ENCODE measurements at places on chromosomes 1 and 21.

DNA sequence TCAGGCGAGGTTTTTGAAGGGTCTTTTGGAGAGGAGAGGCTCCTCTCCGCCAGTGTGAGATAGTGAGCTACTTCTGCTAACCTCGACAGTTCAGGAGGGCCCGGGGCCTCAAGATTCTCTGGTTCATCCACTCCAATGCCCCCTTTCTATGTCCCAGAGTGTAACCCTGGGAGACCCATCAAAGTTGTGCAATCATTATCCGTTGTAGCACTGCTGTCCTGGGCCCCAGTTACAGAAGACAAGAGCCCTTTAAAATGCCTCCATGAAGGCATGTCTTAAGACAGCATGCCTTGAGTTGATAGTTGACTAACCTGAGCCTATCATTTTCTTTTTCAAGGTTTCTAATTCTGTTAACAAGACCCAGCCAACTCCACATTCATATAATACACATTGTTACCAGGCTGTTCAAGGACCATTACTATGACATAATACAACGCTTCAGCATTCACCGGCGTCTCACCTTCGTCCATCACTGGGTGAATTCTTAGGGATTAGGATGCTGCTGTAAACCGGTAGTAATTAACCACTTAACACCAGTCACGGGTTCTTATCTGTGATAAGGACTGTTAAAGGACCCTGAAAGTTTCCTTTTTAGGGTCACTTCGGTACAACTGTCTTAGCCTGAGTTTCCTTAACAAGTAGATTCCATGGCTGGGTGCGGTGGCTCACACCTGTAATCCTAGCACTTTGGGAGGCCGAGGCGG is 37.4 kb upstream of the CDC42BPA start:
- no peak for DNase-seq

GRCh38 chr1:50329332-50329932 is 93.8 kb downstream of the DMRTA2 start:
- DNase-seq = no peak

DNA sequence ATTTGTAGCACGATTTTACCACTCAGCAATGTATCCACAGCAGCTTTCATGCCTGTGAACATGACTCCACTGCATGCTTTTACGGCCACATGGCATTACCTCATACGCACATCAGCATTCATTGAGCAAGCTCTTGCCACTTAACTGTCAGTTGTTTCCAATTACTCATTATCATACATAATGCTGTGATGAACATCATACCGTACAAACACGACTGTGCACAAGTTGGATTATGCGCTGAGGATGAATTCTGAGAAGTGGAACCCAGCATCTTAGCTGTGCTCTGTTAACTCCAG is 9.6 kb downstream of the UMODL1 start:
- no peak for DNase-seq

DNA sequence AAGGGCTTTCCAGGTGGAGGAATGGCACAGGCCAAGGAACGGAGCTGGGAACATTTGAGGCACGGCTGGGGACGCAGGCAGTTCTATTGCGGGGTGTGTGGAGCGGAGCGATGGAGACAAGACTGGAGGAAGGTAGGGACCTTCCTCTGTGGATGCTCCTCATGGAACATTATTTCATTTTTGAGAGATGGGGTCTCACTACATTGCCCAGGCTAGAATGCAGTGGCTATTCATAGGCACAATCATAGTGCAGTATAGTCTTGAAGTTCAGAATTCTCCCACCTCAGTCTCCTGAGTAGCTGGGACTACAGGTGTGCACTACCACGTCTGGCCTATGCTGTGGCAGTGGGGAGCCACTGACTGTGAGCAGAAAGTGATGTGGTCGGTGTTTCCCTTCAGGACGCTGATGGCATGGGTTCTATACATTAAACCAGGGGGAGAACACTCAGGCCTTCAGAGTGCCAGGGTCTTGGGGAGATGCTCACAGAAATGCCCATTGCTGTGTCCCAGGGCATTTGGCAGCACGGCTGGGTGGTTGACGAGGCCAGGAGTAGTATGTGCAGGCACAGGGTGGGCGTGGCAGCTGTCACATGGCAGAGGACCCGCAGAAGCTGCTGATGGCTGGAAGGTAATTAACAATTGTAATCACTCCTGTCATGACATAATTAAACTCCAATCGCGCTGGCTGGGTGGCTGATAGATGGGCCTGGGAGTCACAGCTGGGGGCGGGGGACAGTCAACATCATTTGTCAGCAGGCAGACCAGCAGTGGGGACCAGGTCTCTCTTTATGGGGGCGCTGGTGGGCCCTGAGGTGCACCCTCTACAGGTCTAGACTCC is 40.8 kb upstream of the ACOT11 start:
- DNase-seq = no peak

GRCh38 chr1:212650228-212650627 is 41.7 kb downstream of the ATF3 start:
- DNase-seq = no peak

DNA sequence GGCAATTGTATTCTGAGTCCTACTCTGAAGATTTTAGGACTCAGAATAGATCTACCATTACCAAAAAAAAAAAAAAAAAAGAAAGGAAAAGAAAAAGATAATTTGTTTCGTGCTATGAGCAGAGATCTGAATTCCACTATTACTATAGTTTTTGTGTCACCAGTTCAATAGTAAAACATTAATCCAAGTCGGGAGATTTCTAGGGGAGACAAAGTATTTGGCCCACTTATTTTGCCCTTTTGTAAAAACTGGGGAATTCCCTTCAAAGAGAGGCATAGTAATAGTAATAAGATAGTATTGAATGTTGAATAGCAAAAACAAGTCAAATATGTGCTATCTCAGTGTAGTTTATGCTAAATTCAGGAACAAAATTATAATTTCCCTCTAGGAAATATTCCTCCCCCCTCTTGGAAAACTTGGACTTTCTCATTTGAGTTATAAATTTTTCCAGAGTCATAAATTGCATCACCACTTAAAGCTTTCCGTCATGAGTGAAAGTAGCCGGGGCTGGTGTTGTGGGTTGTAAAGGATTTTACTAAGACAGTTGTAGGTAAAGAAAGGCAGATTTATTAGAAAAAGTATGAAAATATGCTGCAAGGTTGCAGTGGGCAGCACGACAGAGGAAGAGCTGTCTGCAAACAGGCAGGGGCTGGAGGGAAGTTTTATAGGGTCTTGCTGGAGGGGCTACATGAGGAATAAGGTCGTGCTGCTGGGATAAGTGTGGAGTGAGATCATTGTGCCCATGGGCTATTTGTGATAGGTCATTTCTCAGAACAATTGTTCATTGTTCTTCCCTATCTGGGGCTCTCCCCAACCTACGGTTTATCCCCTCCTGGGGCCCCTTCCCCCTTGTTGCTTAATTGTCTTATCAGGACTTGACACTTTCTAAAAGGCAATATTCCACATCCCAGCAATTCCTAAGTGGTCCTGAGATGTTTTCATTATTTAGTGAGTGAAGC is 1009.9 kb downstream of the PLA2G4A start:
- no peak for DNase-seq

- no peak for DNase-seq
Measured at GRCh38 chr1:158255656-158256055, 1.4 kb downstream of the CD1A start.

GRCh38 chr1:19392221-19392620 is 80.1 kb downstream of the SLC66A1 start:
- DNase-seq = no peak

DNA sequence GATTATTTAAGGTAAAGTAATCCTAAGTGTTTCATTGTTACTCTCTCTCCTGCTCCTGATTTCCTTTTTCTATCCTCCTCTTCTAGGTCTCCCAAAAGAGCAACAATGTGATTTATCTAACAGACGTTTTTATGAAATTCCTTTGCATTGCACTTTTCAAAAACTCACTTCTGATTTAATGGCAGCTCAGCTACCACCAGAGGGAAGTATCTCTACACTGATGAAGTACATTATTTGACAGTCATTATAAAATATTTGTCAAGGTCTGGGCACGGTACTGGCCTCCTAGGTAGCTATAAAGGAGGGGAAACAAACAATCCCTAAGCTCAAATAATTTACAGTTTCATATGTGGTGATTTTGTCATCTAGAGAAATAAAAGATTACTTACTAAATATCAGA is 15.6 kb downstream of the TMPRSS15 start:
- no peak for DNase-seq

GRCh38 chr1:39183503-39184353 is 20.8 kb upstream of the MACF1 start:
- peak; percentile 82 for DNase-seq

DNA sequence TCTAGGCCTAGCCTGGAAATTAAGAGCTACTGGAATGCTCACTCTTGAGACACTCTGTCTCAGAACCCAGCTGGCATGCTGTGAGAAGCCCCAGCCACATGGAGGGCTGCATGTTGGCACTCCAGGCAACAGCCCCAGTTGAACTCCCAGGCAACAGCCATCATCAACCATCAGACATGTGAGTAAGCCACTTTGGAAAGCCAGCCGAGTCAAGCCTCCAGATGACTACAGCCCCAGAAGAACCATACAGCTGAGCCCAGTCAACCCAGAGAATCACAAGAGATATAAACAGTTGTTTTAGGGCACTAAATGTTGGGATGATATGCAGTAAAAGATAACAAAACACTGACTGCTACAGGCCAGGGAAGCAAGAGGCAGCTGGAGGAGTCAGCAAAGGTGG is 17.7 kb upstream of the MAN1C1 start:
- DNase-seq = no peak

- peak; percentile 87 for DNase-seq
Measured at GRCh38 chr1:10210841-10211804, 753 bp downstream of the KIF1B start.

GRCh38 chr21:44923480-44924084 is 2.9 kb upstream of the ITGB2 start:
- no peak for DNase-seq

DNA sequence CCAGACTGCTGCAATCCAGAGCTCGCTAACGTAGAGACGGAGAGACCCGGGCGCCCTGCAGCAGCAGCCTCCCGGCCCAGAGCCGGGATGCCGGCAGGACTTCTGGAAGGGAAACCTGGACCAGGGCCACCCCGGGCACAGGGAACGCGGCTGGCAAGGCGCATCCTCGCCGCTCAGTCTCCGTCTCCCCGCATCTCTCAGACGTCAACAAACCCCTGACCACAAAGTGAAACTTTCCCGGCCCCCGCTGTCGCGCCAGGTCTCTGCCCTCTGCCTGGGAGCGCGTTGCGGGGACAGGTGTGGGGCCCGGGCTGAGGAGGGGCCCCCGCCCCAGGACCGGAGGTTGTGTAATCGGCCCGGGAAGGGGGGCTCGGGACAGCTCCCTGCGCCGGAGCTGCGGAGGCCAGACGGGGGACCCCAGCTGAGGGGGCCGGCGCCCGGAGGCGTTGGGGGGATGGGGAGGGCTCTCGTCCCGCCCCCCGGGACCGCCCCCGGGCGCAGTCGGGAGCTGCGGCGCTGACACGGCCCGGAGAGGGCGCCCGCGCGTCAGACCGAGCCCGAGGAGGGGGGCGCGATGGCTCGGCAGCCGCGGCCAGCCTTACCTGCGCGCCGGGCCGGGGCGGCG is 116.6 kb upstream of the HIVEP3 start:
- no peak for DNase-seq

GRCh38 chr1:32764826-32765569 is 52.2 kb downstream of the YARS1 start:
- DNase-seq = no peak

DNA sequence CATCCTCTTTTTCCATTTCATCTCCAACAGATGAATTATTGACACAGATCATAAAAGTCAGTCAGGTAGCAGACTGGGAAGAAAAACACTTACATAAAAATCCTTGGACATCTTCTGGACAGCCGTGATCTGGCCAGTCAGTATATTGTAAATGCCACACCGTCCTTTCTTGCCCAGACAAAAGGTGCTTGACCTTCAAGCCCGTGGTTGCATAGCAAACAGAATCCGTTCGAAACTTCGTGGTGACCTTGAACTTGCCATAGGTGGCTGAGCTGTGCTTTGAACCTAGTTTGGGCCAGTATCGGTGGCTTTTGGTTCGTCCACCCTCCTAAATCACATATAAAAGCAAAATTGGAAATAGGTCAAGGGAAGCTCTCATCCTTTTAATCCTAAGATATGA is 88.4 kb downstream of the SMYD2 start:
- DNase-seq = no peak

DNA sequence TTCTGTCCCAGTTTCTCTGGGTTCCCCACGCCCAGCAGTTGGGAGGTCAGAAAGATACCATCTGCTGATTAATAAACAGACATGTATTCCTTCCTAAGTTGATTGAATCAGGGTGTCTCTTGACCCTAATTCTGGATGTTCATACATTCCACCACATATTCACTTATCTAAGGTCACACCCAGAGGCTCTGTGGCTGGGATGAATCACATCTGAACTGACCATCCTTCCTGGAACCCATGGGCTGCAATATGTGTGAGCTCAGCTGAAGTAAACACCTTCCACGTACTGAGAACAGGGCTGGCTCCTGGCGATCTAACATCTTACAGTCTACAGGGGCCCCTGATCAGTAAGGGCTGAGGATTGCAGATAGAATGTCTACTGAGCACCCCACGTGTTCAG is 20.5 kb upstream of the TRABD2B start:
- no peak for DNase-seq

DNA sequence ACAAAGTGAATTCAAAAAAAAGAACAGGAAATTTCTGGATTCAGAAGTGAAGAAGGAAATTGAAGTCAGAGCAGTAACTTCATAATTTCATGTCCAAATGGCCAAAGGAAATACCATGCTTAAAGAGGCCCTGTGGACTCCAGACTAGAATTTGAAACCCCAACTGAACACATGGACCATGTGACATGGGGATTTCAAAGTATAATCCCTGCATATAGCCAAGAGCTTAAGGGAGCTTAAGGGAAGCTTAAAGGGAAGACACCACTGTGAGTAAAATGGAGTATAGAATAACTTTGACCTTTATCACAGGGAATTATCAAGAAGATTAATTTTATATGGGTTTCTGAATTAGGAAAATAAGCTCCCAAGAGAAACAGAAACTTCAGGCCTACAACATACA is 241.8 kb upstream of the POGK start:
- no peak for DNase-seq

Measured in epithelial cell of proximal tubule (primary cell).